CD4-positive, alpha-beta T cell treated with Interleukin-17A for 4 hours (primary cell): ENCODE measurements at places on chromosomes 5 and 9.

DNA sequence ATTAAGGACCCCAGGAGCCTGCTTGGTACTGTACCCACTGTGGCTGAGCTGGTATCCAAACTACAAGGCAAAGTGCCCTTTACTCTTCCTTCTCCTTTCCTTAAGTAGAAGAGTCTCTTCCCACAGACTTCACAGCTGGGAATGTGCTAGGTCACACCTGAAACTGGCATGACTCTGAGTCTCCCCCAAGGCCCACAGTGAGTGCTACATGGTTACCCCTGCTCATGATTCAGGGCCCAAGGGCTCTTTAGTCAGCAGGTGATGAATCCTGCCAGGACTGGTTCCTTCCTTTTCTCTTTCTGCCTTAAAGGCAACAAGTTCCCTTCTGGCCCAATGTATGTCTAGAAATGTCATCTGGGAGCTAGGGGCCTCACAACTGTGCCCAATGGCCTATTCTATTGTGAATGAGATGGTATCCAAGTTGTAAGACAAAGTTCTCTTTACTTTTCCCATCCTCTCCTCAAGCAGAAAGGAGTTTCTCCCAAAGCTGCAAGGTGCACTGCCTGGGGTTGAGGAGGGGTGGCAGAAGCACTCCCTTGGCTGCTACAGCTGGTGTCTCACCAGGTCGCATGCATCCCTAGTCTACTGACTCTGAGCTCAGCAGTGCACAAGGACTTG lies 134.4 kb downstream of the TMEM38B start:
- no peak for DNase-seq

DNA sequence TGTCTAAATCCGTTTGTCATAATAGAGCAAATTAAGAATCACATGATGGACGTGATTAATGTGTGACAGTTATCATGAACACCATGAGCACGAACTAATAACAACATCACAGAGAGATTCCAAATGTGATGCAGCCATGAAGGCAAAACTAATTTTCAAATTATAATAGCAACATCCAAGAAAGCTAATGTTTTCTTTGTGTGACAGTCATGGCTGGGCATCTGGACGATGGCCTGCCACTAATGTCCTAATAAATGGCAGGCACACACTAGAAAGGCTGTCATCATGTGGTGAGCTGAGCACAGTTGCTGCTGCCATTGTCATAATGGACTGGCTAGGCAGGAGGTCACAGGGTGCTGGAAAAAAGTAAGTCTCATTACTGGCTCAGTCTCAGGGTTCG lies 280.0 kb upstream of the EFNA5 start:
- DNase-seq, result no peak

- DNase-seq, result no peak
Observed at GRCh38 chr9:18936094-18936871, 96.7 kb downstream of the SAXO1 start.

- DNase-seq, result no peak
Observed at GRCh38 chr5:15717001-15717400, 217.0 kb downstream of the FBXL7 start.

GRCh38 chr5:149317281-149318048 lies 27.8 kb upstream of the GRPEL2 start:
- DNase-seq, result peak; percentile 65

GRCh38 chr5:73693573-73694061 lies 67.6 kb downstream of the ARHGEF28 start:
- no peak for DNase-seq
